ENCODE measurements at places on chromosomes 6 and 20.

DNA sequence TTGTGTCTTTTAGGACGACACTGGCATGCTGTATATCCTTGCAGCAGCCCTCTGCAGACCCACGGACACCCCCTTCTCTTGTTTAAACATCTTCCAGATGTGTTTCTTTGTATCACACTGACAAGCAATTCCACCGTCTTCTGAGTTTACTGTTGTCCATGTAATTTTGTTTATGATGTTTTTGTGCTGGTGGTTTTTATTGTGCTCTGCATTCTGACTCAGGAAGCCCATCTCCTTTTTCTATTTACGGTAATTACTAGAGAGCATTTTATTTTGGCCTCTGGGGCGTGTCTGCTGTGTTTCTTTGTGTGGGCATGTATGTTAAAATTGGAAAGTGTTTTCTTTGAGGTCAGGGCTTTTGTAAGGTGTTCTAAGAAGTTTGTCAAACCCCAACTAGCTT is 111.9 kb downstream of the JARID2 start:
- DNase-seq = no peak

DNA sequence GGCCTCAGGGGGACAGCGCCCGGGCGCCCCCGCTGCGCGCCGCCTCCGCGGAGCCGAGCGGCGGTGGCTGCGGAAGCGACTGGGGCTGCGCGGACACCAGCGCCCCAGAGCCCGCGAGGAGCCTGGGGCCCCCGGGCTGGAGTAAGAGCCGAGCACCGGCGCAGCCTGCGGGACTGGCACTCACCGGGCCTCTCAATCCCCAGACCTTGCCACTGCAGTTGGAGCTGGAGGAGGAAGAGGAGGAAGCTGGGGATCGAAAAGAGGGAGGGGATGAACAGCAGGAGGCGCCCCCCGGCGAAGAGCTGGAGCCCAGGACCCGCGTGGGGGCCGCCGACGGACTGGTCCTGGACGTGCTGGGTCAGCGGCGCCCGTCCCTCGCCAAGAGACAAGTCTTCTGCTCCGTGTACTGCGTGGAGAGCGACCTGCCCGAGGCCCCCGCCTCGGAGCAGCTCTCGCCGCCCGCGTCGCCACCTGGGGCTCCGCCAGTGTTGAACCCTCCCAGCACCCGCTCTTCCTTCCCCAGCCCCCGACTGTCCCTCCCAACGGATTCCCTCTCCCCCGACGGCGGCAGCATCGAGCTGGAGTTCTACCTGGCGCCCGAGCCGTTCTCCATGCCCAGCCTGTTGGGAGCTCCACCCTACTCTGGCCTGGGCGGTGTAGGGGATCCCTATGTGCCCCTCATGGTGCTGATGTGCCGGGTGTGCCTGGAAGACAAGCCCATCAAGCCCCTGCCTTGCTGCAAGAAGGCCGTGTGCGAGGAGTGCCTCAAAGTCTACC is 590 bp downstream of the RNF217 start:
- DNase-seq = no peak

DNA sequence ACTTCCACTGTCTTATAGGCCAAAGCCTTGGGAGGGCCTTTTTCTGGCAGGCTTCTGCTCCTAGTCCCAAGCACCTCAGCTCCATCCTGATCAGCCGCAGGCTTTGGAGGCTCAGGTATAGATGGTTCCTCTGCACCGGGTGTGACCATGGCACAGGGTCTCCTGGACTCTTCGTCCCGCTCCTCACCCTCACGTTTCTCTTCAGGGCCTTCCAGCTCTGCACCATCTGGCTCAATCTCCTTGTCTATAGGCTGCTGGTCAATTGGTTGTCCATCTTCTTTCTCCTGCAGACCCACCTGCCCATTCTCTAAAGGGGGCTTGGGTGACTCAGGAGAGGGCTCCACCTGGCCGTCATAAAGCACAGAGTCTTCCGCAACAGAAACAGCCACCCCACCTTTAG is 37.0 kb downstream of the BFSP1 start:
- no peak for DNase-seq

DNA sequence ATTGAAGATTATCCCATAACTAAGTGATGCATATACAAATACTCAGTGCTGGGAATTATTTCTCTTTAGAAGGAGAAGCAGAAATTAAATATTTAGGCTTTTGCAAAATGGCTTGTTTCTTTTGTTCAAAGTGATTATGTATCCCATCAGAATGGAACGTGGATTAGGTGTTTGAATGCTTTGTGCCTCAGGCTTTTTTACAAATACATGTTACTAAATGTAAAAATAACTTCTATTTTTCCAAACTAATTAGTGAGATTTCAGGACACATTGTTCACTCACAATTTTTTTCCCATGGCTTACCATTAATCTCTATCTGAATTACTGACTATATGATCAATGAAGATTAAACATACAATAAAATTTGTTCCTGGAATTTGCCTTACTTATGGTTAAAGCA is 925.9 kb upstream of the CITED2 start:
- no peak for DNase-seq

- no peak for DNase-seq
Observed at GRCh38 chr6:44869321-44869897, 458.7 kb upstream of the RUNX2 start.

GRCh38 chr6:154402081-154402780 is 45.6 kb upstream of the IPCEF1 start:
- DNase-seq = no peak

DNA sequence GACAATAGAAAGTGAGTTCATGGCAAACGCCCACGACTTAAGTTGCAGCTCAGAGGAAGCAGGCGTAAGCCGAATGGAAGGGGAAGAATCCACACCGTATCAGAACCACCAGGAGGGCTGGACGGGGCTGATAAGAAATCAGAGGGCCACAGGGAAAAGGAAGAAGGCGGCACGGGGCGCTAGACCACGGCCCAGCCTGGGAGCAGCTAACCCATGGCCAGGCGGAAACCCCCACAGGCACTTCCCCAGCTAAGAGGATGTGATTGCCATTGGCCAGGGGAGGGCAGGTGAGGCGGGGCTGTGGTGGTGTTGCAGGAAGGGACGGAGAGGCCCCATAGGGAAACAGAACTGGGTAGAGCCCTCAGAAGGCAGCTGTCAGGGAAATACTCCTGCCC is 174.0 kb upstream of the AFDN start:
- no peak for DNase-seq

All from NCI-H187 treated with DMSO at 0.1 percent for 48 hours (cell line).